Stimulated activated naive CD4-positive, alpha-beta T cell (primary cell): ENCODE measurements at places on chromosomes 12 and 14.

GRCh38 chr14:105282098-105282725 lies 18.6 kb downstream of the BRF1 start:
- no peak for DNase-seq

DNA sequence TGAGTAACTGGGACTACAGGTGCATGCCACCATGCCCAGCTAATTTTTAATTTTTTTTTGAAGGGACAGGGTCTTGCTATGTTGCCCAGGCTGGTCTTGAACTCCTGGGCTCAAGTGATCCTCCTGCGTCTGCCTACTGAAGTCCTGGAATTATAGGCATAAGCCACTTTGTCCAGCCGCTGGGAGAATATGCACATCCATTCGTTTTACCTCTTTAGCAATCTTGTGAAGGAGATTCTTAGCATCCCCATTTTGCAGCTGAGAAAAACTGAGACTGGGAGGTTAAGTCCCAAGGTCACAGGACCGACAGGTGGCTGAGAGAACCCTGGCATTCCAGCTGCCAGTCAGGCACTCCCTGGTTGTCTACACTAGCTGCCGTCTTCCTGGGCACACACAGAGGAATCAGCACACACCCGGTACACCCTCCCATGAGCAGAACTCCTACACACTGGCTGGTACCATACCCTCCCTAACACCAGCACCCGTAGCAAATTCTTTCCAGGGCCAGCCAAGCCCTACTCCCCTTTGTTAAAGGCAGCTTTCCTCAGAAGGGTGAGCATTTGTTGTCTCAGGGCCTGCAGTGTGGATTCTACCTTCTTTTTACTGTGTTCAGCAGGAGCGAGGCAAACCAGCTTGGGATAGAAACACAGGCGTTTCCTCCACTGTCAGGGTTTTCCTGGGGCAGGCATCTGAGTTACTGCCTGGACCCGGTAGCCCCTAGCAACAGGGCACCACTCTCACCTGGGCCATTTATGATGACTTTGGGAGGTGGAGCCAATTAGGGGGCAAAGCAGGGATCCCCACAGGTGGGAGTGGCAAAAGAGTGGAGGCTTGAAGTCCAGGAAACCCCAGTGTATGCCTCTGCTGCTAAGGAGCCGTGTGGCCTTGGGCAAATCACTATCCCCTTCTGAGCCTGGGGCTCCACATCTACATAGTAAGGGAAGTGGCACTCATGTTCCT lies 70.2 kb downstream of the IRF2BPL start:
- no peak for DNase-seq

DNA sequence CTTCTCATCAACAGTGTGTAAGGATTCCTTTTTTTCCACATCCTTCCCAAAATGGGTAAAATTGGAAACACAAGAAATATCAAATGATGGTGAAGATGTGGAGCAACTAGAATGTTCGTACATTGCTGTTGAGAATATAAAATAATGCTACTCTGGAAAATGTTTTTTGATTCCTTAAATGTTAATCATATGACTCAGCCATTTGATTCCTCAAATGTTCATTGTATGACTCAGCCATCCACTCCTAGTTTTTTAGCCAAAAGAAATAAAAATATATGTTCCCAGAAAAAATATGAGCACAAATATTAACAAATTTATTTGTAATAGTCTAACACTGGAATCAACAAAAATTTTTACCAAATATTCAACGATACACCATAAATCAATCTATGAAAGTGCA lies 1108.6 kb downstream of the LRFN5 start:
- no peak for DNase-seq

- no peak for DNase-seq
Measured at GRCh38 chr14:32662211-32662610, 276.5 kb upstream of the NPAS3 start.

DNA sequence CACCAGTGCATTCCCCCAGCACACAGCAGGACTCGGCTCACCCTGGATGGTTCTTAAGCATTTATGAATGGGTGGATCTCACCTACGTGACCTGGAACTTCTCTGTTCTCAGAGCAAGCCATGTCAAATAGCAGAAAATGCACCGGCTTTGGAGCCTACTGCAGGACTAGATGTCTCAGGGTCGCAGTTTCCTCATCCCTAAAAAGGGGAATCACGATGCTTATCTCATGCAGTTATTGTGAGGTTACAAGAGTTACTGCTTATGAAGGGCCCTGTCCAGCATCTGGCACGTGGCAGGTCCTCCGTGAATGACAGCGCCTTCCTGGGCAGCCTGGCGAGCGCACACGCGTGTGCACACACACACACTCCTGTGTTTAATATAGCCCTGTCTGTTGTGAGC lies 128.5 kb downstream of the ETV6 start:
- no peak for DNase-seq

DNA sequence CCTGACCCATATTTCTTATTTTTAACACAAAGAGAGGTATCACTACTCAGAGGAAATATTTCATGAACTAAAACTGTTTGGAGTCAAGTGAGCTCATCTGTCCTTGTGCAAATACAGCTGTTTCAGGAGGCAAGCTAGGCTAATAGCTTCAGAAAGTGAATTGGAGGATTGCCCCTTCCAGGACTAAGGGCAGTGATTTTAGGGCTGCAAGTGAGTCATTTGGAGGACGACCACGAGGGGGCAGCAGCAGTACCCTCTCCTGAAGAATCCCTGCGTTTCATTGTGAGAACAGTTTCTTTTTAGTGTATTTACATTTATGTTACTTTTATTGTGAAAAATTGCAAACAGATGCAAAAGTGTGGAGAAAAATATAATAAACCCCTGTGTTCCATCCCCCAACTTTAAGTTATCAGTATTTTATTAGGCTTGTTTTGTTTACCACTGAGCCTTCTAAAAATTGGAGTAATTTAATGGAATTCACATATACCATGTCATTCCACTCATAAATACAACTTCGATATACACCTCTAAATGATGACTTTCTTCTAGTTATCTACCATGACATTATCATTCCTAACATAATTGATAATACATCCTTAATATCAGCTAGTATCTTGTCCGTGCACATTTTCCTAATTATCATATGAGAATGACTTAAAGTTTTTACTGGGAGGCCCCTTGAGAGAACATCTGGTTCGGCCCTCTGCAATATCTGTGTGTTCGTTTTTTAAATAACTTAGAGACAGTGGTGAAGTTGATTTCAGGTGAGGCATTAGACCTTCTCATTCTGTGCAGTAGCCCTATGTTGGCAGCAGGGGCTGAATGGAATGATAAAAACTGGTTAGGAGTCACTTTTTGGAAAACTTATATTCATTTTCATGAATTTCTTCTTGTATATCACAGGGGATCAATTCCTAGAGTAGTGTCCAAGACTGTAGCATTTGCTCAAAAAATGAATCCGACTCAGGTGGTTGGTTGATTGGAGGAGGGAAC lies 13.7 kb downstream of the FOXJ2 start:
- DNase-seq: peak; percentile 53
